Progenitor cell of endocrine pancreas (in vitro differentiated cells): ENCODE measurements at places on chromosomes 4 and X. TPM values are rescaled to one million over a fixed set of nuclear protein-coding genes. Genes with fewer than 3 reads are reported as not detected.

DNA sequence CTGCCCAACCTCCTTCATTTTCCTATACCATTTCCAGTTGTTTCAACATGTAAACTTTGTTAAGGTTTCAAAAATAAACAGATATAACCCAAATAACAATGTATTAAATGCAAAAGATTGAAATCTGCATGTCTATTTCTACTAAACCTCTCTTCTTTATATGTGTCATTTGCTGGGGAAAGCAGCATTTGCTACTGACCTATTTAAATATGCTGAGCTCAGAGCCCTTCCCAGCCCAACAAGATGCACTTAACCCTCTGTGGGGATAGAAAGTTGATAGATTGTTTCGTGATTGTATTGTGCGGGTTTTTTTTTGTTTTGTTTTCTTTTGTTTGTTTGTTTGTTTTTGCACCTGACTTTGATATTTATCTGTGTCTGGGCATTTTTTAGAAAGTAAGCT lies 139.5 kb downstream of the UCHL1 start:
- H3K4me1 ChIP-seq = peaks cover 17% of the 10 kb centered on the region
- no peak overlapping the region for H3K4me3 ChIP-seq
- H3K27me3 ChIP-seq = peaks cover 3% of the 10 kb centered on the region
- no peak overlapping the region for H3K27ac ChIP-seq
- no peak for DNase-seq

GRCh38 chr4:146029939-146030710 lies 91.5 kb upstream of the ZNF827 start:
- H3K27ac ChIP-seq = peak overlapping the region; percentile 68
- H3K4me3 ChIP-seq = no peak overlapping the region
- no peaks in the 10 kb centered on the region for H3K27me3 ChIP-seq

DNA sequence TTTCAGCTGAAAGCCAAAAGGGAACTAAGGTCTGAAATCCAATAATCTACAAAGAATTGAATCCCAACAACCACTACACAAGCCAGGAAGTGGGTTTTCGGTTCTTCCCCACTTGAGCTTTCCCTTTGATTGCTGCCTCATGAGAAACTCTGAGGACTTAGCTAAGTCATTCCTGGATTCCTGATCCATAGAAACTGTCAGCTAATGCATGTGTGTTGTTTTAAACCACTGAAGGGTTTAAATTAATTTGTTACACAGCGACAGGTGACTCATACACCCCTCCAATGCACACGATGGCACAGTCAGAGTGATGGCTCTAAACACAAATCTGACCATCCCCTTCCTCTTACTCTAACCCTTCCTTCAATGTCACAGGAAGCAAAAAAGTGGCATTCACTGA lies 282.9 kb downstream of the RAB28 start:
- no peaks in the 10 kb centered on the region for H3K36me3 ChIP-seq
- H3K4me3 ChIP-seq = no peak overlapping the region
- DNase-seq = no peak
- no peaks in the 10 kb centered on the region for H3K27me3 ChIP-seq
- no peaks in the 10 kb centered on the region for H3K4me1 ChIP-seq

DNA sequence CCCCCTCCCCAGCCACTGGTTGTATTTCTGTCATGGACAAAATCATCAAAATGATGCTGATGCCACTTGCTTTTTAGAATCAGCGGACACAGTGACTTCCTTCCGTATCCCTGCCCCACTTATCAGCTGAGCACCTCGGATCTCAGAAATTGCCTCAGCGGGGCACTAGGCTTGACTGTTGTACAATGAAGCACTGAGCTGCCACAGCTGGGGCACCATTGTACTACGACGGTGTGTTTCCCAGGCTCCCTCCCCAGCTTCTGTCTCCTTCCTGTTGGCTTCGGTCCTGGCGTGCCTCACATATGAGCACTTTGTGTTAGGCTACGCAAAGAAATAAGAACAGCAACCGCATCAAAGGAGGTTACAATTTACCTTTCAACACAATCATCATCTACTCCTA lies 82.4 kb downstream of the F11 start:
- no peak overlapping the region for H3K4me3 ChIP-seq
- H3K27ac ChIP-seq = no peak overlapping the region
- DNase-seq = no peak
- peaks cover 2% of the 10 kb centered on the region for H3K36me3 ChIP-seq

GRCh38 chr4:82906469-82906868 lies 5.9 kb downstream of the THAP9 start:
- DNase-seq = no peak
- no peak overlapping the region for H3K4me3 ChIP-seq
- peaks cover 2% of the 10 kb centered on the region for H3K4me1 ChIP-seq
- peaks cover 13% of the 10 kb centered on the region for H3K36me3 ChIP-seq

DNA sequence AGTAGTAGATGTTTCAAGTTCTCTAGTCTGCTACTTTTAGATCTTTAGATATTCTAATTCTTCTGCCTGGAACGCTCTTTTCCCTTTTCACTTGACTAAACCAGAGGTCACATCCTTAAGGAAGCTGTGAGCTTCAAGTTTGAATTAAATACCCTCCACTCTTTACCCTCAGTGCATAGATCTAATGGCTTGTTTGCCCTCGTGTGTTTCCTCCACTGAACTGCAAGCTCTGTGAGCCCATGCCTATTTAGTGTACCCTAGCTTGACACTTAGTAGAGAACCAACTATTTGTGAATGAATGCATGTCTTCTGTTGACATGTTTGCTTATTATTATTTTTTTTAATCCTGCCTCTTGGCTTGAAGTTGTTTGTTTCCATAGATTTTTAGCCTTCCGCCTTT lies 138.3 kb downstream of the PDE5A start:
- H3K27me3 ChIP-seq = no peaks in the 10 kb centered on the region
- peaks cover 2% of the 10 kb centered on the region for H3K36me3 ChIP-seq

GRCh38 chr4:156329779-156330178 lies 376.1 kb upstream of the CTSO start:
- H3K4me3 ChIP-seq = no peak overlapping the region
- no peak overlapping the region for H3K27ac ChIP-seq
- no peaks in the 10 kb centered on the region for H3K36me3 ChIP-seq
- no peaks in the 10 kb centered on the region for H3K27me3 ChIP-seq

DNA sequence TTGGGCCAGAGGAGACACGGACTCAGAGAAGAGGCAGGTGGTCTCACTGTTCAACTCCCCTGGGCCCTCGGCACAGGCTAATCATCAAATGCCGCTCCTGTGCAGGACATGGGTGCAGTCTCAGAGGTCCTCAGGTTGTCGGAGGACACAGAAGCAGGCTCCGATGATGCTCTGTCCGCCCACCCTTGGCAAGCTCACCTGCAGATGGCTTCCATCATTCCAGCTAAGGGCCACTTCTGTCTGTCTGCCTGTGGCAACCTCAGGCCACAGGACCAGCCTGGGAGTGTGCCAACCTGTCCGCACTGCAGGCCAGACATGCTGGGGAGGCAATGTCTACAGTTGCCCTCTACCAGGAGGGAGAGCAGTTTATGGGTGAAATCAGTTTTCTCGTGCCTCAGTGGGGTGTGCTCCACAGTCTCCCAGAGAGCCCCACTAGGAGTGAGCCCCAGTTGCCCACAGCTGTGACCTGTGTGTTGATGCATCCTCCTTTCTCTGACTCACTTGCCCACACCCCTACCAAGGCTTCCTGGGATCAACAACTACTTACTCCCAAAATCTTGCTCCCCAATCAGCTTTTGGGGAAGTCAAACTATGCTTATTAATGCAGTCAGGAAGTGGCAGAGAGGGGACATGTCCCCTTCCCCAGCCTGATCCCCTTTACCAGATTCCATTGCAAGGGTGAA lies 55.9 kb downstream of the HTRA3 start:
- no peak for DNase-seq
- H3K4me1 ChIP-seq = no peaks in the 10 kb centered on the region
- no peaks in the 10 kb centered on the region for H3K27me3 ChIP-seq
- H3K36me3 ChIP-seq = no peaks in the 10 kb centered on the region

GRCh38 chrX:67524428-67524827 lies 19.4 kb upstream of the AR start:
- no peaks in the 10 kb centered on the region for H3K27me3 ChIP-seq
- no peaks in the 10 kb centered on the region for H3K36me3 ChIP-seq
- no peak overlapping the region for H3K27ac ChIP-seq
- H3K4me1 ChIP-seq = peaks cover 5% of the 10 kb centered on the region

DNA sequence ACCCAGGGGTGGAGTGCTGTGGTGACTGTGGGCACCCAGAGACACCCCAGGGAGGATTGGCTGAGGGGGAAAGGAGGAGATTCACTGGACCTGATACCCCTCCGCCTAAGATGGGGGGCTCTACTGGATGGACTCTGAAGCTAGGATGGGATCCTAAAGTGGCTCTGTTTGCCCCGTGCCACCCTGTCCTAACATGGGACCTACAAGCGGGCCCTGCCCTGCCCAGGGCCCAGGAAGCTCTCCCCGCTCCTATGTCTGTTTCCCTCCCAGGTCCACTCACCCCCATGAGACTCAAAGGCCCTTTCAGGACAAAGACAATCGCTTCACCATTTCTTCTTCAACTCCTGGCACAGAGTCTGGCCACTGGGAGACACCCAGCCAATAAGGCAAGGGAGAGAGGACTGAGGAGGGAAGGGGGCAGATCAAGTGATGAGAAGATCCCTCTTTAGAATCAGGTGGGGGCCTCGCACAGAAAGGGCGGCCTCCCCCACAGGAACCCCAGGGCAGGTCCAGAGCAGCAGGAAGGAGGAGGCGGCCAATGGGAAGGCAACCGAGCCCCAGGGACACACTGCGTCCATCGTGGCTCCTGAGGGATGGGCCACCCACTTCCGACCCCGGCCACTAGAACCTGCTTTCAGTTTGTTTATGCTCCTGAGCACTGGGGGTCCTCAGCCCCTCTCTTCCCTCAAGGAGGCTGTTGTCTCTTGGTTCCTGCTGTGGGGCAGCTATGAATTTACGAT lies 155.4 kb downstream of the AFAP1 start:
- H3K27ac ChIP-seq = no peak overlapping the region
- H3K4me1 ChIP-seq = no peaks in the 10 kb centered on the region
- H3K36me3 ChIP-seq = peaks cover 18% of the 10 kb centered on the region
- H3K27me3 ChIP-seq = no peaks in the 10 kb centered on the region
- no peak for DNase-seq

GRCh38 chr4:87949961-87950360 lies 25.6 kb upstream of the SPP1 start:
- no peaks in the 10 kb centered on the region for H3K4me1 ChIP-seq
- H3K36me3 ChIP-seq = no peaks in the 10 kb centered on the region
- H3K27me3 ChIP-seq = no peaks in the 10 kb centered on the region
- no peak overlapping the region for H3K27ac ChIP-seq
- no peak overlapping the region for H3K4me3 ChIP-seq
- no peak for DNase-seq

DNA sequence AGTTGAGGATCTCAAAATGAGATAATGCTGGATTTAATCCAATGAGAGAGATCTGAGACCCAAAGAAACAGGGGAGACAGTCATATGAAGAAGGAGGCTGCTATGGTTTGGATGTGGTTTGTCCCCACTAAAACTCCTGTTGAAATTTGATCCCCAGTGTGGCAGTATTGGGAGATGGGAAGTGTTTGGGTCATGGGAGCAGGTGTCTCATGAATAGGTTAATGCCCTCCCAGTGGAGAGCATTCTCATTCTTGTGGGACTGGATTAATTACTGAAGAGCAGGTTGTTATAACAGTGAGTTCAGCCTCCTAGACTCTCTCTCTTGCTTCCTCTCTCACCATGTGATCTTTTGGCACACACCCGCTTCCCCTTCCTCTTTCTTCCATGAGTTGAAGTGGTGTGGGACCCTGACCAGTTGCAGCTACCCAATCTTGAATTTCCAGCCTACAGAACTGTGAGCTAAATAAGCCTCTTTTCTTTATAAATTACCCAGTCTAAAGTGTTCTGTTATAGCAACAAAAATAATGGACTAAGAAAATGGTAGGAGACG lies 70.3 kb downstream of the PPEF2 start:
- no peaks in the 10 kb centered on the region for H3K36me3 ChIP-seq
- no peak overlapping the region for H3K27ac ChIP-seq
- no peaks in the 10 kb centered on the region for H3K4me1 ChIP-seq
- H3K4me3 ChIP-seq = no peak overlapping the region
- no peak for DNase-seq

DNA sequence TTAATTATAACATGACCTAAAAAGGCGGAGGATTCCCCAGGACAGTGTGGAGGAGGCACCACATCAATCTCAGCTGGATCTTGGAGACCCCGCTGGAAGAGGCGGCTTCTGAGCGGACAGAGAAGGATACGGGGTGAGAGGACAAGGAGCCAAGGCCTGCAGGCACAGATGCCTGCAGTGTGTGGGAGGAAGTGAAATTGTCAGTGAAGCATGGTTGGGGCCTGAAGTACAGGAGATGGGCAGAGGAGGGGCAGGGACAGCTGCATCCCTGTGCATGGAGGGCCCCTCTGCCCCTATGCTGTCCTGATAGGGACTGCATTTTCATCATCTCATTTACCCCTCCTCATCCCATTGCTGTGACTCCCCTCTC lies 1.7 kb upstream of the SLC2A9 start:
- no peaks in the 10 kb centered on the region for H3K36me3 ChIP-seq
- no peak overlapping the region for H3K4me3 ChIP-seq
- no peak for DNase-seq
- H3K27me3 ChIP-seq = no peaks in the 10 kb centered on the region
- H3K27ac ChIP-seq = no peak overlapping the region

- DNase-seq = no peak
- no peaks in the 10 kb centered on the region for H3K36me3 ChIP-seq
- no peak overlapping the region for H3K4me3 ChIP-seq
- H3K27me3 ChIP-seq = no peaks in the 10 kb centered on the region
- H3K27ac ChIP-seq = no peak overlapping the region
Observed at GRCh38 chr4:155681886-155682285, 15.2 kb downstream of the GUCY1A1 start.

GRCh38 chr4:18404642-18405041 lies 383.1 kb upstream of the LCORL start:
- H3K36me3 ChIP-seq = no peaks in the 10 kb centered on the region
- no peak for DNase-seq
- peaks cover 26% of the 10 kb centered on the region for H3K4me1 ChIP-seq
- H3K27ac ChIP-seq = peak overlapping the region; percentile 10

ADAM29 gene
- total RNA-seq = not detected in 2 replicates

DMRTC1B gene
- total RNA-seq = 6.3 and 8.1 TPM in 2 replicates

BDH2 gene
- 89.9 and 96.3 TPM in 2 replicates for total RNA-seq

PPEF2 gene
- total RNA-seq = not detected in 2 replicates

PAGE4 gene
- not detected in 2 replicates for total RNA-seq

PAK3 gene
- 16.8 and 18.4 TPM in 2 replicates for total RNA-seq

ARMCX4 gene
- 19.7 and 21.9 TPM in 2 replicates for total RNA-seq

TLR6 gene
- 0.89 and 1.1 TPM in 2 replicates for total RNA-seq

ANTXR2 gene
- total RNA-seq = 46.9 and 49.9 TPM in 2 replicates

TECRL gene
- not detected in 2 replicates for total RNA-seq

LDOC1 gene
- total RNA-seq = 53.8 and 59.8 TPM in 2 replicates

GATB gene
- total RNA-seq = 15.7 and 20.3 TPM in 2 replicates
